ENCODE measurements at places on chromosomes 6 and 20.

DNA sequence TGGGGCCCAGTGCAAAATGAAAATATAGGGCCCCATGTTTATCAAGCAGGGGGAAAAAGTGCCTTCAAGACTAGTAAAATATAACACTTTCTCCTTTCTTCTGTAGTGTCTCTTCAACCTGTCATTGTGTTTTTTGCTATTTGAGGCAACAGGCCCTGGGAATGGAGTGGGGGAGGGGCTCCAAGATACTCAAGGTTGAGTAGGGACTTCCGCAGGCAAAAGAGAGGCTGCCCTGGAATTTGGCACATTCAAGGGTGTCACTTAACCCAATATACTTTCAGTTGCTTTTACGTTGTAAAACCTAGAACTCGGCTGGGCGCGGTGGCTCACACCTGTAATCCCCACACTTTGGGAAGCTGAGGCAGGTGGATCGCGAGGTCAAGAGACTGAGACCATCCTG lies 154.9 kb downstream of the ALDH8A1 start:
- DNase-seq, result no peak

- peak; percentile 51 for DNase-seq
These were observed 182.9 kb downstream of the MCHR2 start for GRCh38 chr6:99810942-99811620.

GRCh38 chr6:41335296-41335695 lies at the start of gene NCR2:
Gene NCR2, plus strand, starts transcription at chr6:41335608. Its CDS starts 269 bp downstream, at chr6:41335877.
- DNase-seq, result no peak

GRCh38 chr6:112259337-112259675 lies 4.9 kb upstream of the LAMA4 start:
- no peak for DNase-seq

- DNase-seq, result peak; percentile 47
These were observed 1.5 kb downstream of the PABPC1L start for GRCh38 chr20:44911264-44911921.

DNA sequence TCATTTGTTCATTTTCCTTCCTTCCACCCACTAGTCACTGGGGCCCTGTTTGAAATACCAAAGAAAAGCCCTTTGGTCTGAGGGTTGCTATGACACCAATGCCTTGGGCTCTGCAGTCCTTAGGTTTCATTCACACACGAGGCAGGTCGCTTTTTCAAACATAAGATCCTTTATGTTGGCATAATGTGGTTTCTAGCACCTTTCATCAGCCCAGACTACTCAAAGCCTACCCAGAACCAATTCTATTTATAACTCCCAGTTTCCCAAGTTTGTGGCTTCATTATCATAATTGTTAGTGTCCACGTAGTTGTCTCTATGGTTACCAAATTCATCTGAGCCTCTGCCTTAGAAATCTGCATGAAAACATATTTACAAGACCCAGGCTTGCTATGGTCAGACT lies 6.6 kb upstream of the TP53RK start:
- no peak for DNase-seq

DNA sequence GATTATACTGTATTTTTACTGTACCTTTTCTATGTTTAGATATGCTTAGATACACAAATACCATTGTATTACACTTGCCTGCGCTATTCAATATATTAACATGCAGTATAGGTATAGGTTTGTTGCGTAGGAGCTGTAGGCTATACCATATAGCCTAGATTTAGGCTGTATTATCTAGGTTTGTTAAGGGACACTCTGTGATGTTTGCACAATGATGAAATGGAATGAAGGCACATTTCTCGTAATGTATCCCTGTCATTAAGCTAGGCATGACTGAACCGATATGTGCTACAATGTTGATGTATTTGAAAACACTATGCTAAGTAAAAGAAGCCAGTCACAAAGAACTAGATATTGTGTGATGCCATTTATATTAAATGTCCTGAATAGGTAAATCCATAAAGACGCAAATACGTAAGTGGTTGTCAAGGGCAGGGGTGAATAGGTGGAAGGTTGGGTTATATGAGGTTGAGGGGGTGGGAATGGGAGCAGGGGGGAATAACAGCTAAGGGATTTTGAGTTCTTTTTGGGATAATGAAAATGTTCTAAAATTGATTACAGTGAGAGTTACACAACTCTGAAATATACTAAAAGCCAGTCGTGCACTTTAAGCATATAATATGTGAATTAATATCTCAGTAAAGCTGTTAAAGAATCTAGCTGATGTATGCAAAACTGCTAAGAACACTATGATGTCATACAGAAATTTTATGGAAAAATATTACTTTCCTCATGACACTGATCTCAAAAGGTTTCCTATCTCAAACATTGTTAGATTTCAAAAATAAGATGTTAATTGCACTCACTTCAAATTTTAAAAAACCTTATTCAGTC lies 97.4 kb downstream of the NCOA3 start:
- DNase-seq, result no peak

- no peak for DNase-seq
These were observed 1076.1 kb upstream of the ADGRB3 start for GRCh38 chr6:67558985-67559384.

DNA sequence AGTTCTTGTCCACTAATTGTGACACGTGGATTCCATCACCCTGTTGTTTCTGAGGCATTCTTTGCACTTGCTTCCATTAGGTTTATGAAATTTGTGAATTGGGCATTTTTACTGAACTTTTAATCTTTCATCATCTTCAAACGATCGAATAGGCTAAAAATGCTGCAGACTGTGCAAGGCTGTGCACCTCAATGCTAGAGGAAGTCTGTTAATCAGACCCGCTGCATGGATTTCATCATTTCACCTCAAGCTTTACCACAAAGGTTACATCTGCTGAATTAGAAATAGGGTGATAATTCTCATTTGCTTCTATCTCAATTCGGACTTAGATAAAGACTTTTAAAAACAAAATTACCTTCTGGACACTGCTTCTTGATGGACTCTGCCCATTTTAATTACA lies 27.8 kb upstream of the F13A1 start:
- no peak for DNase-seq

DNA sequence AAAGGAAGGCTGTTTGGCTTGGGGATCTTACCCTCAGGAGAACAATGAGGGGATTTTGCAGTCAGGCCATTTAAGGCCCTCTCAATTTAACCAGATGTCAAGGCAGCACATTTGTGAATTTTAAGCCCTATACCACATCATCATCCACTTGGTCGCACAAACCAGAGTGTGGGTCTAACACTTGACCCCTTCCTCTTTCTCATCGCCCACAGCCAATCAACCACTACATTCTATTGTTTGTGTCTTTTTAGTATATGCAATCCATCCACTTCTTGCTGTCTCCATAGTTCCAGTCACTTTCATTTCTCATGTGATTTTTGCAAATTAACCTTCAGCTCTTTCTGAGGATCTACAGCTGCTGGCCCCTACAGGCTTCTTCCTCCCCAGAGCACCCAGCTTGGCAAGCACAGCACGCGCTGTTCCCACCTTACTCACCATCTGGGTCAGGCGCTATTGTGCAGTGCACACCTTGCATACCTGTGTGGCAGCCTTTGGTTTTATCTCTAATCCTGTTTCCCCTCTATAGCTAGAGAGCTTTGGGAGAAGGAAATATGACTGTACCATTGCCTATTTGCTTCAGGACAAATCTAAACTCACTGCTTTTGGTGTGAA lies 32.3 kb upstream of the CD83 start:
- no peak for DNase-seq

GRCh38 chr6:52910091-52910490 lies 593 bp upstream of the GSTA3 start:
- no peak for DNase-seq

- no peak for DNase-seq
These were observed 106.4 kb upstream of the CEP162 start for GRCh38 chr6:84333842-84334241.

- DNase-seq, result no peak
These were observed 29.3 kb upstream of the HFE start for GRCh38 chr6:26057899-26058298.

DNA sequence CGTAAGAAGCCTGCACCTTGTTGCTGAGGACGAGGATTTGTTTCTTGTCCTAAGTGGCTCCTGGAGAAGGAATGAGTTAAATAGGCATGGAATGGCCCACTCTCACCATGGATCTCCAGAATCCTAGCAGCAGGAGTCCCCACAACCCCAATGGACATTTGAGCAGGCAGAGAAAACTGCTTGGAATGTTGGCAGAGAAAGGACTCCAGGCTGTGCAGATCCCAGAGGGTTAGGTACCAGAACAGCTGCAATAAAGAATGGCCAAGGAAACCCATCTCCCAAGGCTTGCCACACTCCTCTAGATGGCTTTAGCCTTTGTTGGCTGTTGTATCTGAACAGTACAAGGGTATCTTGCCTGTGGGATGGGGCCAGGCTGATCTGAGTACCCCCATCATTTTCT lies 1415.7 kb upstream of the ADGRB3 start:
- no peak for DNase-seq

GRCh38 chr6:72789145-72789544 lies 167.3 kb downstream of the KCNQ5 start:
- no peak for DNase-seq

DNA sequence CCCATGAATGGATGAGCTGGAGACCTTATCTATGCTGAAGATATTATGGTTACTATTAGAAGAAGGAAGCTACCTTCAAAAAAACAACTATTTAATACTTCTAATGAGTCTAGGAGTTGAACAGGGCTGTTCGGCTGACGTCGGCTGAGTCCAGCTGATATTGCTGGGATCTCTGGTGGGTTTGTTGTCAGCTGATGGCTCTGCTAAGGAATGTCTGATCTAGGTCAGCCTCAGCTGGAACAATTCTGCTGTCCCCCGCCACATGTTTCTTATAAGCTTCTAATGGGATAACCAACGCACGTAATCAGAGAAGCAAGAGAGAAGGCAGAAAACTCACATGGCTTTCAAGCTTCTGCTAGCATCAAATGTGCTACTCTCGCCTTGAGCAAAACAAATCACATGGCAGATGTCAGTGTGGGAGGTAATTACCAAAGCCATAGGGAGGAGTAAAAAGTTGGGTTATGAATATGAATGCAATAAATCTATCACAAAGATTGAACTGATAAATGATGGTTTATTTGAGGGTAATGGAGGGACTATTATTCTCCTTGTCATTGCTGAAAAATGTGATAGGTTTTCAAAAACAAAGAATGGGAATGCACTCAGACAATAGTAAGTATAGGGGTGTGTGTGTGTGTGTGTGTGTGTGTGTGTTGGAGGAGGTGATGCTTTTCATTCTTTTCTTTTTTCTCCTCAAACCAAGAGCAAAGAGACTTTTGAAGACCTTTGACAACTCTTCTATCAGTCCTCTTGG lies 71.5 kb downstream of the BTBD3 start:
- DNase-seq, result no peak

- DNase-seq, result peak; percentile 91
These were observed 23.6 kb downstream of the LRP11 start for GRCh38 chr6:149840345-149841075.

GRCh38 chr20:47318586-47319516 lies 37.6 kb downstream of the ZMYND8 start:
- peak; percentile 73 for DNase-seq

- peak; percentile 51 for DNase-seq
These were observed 8.9 kb downstream of the FAM217B start for GRCh38 chr20:59948828-59949720.

GRCh38 chr6:89927264-89927663 lies 33.0 kb downstream of the GJA10 start:
- DNase-seq, result no peak

DNA sequence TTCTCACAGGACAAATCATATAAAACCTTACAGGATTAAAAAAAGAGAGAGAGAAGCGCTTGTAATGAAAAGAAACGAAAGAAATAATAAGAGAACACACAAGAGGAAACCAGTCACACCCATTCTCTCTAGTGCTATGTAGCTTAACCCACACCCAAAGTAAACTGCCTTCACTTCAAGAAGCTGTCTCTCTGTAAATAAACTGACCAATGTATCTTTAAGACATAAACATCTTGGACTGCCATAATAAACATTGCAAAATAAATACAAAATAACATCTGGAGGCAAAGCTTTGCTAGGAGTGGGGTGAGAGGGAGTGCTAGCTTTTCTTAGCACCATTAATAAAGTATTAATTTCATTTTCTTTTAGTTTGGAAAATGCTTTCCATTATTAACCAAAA lies 61.6 kb upstream of the RNF146 start:
- no peak for DNase-seq

Measured in small intestine (tissue), 16 donors.